ENCODE measurements at places on chromosomes 5 and 9.

- no peak for DNase-seq
Observed at GRCh38 chr5:107949688-107950341, 279.1 kb upstream of the EFNA5 start.

DNA sequence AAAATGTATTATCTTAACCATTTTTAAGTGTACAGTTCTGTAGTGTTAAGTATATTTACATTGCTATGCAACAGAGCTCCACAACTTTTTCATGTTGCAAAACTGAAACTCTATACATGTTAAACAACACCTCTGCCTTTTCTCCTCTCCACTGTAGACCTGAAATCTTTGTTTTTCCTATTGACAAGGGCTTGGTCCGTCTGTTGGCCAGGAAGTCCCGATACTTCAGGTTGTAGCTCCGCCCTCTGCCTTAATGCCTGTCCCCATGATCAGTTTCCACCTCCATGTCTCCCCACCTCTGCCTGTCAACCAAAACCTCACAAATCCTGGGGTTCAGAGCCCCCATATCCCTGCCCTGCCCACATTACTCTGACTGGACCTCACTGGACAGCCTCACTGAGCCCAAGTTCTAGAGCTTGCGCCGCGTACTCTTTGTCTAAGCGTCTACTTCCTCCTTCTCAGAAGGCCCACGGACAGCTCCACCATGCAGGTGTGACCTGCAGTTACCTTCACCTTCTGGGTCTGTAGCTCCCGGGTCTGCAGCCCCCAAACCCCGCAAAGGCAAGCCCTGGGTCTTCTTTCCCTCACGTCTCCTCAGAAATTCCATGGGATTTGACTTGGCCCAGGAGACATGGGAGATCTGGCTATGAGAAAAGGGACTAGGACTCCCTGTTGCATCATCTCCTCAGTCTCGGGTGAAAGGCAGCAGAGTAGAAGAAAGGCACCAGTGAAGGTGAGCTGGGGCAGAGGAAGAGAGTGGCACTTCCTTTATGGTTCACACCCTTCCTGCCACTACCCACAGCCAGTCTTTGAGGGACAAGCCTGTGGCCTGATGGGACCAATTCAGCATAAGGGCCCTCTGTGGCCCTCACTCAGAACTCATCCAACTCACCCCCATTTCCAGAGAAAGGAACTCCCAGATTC lies 8.0 kb downstream of the GLIPR2 start:
- DNase-seq, result no peak

- no peak for DNase-seq
Observed at GRCh38 chr5:41875121-41875520, 4.9 kb upstream of the OXCT1 start.

DNA sequence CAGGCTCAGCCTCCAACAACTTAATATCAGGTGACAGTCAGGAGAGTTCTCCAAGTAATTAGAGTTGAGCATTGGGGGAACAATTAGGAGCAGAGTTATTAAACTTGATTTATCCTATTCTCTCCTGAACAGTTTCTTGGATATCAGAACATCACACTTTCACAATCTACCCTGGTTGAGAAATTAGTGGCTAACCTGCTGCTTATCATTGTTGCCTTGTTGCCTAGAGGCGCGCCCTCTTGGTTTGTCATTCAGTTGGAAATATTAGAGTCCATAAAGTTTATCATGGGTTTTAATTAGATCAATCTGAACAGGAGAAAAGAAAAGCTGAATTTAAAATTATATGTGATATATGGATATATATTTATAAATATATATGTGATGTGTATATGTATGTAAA lies 291.1 kb downstream of the CCDC171 start:
- DNase-seq, result no peak

DNA sequence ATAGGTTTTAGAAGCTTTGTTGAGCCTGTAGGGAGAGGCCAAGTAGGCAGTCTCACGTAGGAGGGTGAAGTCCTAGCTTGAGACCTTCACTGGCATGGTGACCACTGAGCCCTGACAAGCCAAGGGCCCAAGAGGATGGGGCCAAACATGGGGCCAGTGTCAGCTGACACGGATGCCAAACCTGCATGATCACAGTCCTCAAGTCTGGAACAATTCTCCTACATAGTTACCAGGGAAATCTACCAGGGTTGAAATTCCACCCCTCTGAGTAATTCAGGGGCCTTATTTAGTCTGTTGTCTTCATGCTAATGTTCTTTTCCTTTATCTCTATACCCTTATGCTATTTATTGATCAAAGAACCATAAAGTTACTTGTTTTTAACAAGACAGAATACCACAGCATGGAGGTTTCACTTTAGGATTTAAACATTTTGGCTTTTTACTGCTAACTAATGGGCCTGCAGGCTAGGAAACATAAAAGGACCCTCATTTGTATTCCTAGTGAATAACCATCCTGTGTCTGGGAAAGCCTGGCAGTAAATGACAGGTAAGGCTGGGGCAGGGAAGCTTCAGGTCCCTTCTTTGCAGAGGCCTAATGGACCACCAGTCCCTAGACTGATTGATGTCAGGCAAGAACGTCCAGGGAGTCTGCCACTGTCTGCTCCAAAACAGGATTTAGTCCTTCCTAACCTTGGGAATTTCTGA lies 140.8 kb downstream of the FGF1 start:
- DNase-seq, result peak; percentile 71

DNA sequence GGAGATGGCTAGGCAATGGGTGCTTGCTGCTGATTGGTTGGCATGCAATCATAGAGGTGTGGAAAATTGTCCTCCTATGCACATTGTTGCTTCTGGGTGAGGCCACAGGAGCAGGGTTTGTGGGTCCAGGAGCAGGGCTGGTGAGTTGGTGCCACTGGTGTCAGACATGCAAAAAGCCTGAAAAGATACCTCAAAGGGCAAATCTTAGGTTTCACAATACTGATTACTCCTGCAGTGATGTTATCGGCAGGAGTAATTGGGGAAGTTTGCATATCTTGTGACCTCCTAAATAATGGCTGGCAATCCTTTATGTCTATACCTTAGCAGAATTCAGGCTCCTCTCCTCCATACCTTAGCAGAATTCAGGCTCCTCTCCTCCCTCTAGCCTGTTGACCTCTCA lies 25.2 kb downstream of the SLC25A48 start:
- DNase-seq, result no peak

DNA sequence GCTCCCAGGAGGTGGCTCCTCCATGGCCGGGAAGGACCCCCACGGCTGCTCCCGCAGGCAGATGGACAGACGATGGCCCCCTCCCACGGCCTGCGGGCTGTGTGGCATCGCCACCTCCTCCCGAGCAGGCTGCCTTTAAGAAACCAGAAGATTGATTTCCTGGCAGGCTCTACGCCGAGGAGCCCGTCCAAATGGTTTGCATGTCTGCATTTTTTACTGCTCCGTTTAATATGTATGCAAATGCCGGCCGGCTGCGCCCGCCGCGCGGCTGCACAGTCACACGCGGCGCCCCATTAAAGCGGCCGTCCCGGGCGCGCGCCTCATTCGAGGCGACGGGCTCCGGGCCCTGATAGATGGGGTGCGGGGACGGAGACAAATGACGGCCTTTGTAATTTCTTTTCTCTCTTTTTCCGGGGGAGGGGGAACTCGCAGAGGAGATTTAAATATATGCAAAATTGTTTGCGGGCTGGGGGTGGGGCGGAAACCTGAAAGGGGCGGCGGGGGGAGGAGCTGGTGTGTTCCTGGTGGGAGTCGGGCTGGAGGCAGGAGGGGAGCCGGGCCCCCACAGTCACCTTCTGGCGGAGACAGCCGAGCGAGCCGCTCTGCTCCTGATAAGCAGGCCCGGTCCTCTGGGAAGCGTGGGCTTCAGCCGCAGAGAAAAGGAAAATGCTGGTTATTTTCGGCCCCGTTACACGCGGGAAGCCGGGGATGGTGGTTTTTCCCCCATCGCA lies 158.7 kb upstream of the IER5L start:
- DNase-seq, result peak; percentile 39

GRCh38 chr9:69036799-69037198 lies 1.2 kb downstream of the FXN start:
- no peak for DNase-seq

- DNase-seq, result peak; percentile 71
Observed at GRCh38 chr5:157362012-157362411, 96.1 kb downstream of the CYFIP2 start.

DNA sequence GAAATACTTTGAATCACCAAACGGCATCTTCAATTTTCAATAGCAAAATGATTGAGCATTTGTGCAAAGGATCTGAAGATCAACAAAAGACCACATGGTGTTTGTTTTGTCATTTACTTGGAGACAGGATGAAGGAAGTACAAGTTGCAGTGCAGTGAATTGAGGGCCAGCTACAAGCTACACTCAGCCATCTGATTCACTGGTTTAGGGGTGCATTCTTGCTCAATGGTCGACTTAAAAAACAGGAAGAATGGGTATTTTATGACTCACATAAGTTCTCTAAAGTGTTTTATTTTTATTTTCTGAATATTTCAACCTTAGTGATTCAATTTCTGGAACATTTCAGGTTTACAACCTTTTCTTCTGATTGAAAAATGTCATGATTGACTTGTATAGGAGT lies 412.1 kb upstream of the ADAMTSL1 start:
- peak; percentile 39 for DNase-seq

- DNase-seq, result no peak
Observed at GRCh38 chr5:175614861-175615260, 43.0 kb upstream of the HRH2 start.

GRCh38 chr5:41686191-41686590 lies 175.8 kb upstream of the PLCXD3 start:
- DNase-seq, result no peak

- no peak for DNase-seq
Observed at GRCh38 chr9:32884482-32884881, 101.1 kb downstream of the TMEM215 start.

DNA sequence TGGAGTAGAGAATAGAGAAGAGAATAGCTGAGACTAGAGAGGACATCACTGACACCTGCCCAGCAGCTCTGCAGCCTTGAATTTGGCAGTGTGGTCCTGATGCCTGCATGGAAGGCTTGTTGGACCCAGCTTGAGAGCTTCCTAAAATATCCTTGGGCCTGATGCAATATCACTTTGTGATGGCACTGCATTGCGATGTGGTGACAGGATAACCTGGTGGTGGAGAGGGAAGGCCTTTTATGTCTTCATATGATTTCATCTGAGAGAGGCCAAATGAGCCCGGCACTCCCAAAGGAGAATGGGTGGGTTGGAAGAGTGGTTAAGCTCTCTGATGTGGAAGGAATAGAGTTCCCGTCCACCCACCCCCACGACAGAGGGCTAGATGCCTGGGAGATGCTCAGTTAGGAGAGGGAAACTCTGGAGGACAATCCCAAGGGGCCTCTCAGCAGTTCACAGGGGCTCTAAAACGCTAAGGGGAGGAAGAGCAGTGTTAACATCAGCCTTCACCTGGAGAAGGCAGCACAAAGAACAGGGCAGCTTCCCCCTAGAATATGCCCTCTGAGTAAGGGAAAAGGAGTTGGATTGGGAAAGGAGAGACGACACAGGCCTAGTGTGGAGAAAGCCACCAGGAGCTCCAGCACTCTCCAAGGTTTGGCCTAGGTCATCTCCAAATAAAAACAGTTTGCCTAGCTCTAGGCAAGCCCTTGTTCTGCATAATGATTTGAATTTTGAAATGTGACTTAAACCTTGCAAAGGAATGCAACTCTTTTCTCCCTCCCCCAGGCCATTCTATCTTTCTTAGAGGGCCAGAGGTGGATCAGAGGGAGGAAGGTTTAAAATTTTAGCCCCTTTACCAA lies 99.8 kb upstream of the SSBP2 start:
- no peak for DNase-seq

GRCh38 chr5:146751781-146752401 lies 126.7 kb downstream of the PPP2R2B start:
- no peak for DNase-seq

DNA sequence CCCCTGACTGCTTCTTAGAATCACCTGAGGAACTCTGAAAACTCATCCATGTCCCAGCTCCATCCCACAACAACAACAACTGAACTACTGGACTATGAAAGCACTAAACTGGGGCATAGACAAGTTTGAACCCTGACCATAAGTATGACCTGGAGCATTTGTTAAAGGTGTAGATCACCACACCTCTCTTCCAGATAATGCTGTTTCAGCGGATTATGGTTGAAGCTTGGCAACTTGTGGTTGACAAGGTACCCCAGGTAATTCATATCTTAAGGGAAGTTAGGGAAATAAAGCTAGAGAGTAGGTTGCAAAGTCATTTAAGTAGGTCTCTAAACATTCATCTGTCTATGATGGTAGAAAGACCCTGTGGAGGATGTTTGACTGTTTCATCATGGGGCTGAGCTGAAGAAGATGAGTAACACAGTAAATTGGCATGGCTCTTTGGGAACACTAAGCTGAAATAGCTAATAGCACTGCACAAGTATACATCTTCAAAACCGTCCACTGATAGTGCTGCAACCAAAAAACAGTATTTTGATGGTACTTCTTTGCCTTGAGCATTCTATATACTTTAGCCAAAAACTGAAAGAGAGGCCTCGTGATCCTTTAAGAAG lies 80.2 kb downstream of the TMEM174 start:
- no peak for DNase-seq

DNA sequence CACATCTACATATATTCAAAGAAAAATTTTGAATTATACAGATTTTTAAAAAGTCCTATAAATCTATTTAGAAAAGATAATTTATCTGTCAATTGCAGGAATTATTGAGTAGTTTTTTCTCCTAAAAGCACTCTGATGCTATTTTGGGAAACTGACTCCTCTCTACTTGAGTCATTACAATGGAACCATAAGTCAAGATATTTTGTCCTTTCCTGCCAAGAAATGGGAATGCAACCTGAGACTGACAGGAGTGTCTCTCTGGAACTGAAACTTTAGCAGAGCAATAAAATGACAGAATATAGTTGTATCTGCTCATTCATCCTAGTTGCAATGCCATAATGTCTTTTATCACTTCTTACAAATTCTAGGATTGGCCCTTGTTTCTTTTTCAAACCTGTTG lies 48.6 kb downstream of the CARTPT start:
- no peak for DNase-seq

DNA sequence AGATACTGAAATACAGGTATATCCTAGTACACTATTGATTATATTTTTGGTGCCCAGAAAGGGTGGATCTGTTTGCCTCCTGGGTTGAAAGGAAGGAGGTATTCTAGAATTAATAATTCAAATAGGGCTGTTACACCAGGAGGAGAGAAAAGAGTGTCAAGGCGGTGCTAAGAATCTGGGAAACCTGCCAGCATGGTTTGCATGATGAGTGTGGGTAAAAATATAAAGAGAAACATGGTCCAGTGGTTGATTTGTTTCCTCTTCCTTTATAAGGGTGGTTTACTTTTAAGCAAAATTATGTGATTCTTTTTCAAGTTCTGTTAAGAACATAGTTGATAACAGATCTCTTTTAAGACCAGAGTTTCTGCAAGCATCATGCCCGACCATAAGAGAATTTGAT lies 69.4 kb upstream of the NFIB start:
- peak; percentile 59 for DNase-seq

DNA sequence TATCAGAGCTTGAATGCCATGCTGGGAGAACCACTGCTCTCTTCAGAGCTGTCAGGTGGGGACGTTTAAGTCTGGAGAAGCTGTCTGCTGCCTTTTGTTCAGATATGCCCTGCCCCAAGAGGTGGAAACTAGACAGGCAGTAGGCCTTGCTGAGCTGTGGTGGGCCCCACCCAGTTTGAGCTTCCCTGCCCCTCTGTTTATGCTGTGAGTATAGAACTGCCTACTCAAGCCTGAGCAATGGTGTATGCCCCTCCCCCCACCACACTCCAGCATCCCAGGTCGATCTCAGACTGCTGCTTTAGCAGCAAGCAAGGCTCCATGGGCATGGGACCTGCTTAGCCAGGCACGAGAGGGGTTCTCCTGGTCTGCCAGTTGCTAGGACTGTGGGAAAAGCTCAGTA lies 362.3 kb downstream of the FAM170A start:
- DNase-seq, result no peak

- no peak for DNase-seq
Observed at GRCh38 chr9:35060548-35061207, 11.7 kb downstream of the VCP start.
